ENCODE measurements at places on chromosomes 11 and 22. TPM values are rescaled to one million over a fixed set of nuclear protein-coding genes. Genes with fewer than 3 reads are reported as not detected.

- no peaks in the 10 kb centered on the region for H3K4me1 ChIP-seq
- no peak overlapping the region for H3K27ac ChIP-seq
- no peaks in the 10 kb centered on the region for H3K36me3 ChIP-seq
- peak; percentile 65 for DNase-seq
- no peaks in the 10 kb centered on the region for H3K27me3 ChIP-seq
These were observed 332.0 kb downstream of the TENM4 start for GRCh38 chr11:79108851-79109250.

GRCh38 chr22:46070215-46070802 lies 80.0 kb upstream of the PPARA start:
- H3K36me3 ChIP-seq = peaks cover 18% of the 10 kb centered on the region
- DNase-seq = no peak
- H3K27me3 ChIP-seq = no peaks in the 10 kb centered on the region

DNA sequence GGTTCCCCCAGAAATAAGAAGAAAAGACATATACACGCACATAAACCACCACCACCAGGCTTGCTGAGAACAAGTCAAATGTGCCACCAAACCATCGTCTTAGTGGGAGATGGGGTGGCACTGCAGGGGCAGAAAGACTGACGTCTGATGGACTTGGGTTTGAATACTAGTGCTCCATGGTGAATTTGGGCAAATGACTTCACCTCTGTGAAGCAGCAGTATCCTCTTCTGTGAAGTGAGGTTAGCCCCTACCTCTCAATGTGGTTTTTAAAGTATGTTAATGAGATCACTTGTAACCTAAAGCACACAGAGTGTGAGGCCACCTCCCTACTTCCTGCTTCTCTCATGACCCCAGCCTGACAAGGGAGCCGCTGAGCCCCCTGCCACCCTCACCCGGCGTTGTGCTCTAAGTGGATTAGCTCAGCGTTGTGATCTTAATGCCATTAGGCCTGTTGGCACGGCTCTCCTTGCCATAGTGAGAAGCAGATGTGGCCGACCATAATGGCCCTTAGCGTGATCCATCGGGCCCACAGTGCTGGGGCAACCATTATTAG lies 14.4 kb downstream of the ZBTB16 start:
- H3K4me1 ChIP-seq = no peaks in the 10 kb centered on the region
- no peaks in the 10 kb centered on the region for H3K36me3 ChIP-seq
- H3K27me3 ChIP-seq = no peaks in the 10 kb centered on the region
- H3K27ac ChIP-seq = no peak overlapping the region

DNA sequence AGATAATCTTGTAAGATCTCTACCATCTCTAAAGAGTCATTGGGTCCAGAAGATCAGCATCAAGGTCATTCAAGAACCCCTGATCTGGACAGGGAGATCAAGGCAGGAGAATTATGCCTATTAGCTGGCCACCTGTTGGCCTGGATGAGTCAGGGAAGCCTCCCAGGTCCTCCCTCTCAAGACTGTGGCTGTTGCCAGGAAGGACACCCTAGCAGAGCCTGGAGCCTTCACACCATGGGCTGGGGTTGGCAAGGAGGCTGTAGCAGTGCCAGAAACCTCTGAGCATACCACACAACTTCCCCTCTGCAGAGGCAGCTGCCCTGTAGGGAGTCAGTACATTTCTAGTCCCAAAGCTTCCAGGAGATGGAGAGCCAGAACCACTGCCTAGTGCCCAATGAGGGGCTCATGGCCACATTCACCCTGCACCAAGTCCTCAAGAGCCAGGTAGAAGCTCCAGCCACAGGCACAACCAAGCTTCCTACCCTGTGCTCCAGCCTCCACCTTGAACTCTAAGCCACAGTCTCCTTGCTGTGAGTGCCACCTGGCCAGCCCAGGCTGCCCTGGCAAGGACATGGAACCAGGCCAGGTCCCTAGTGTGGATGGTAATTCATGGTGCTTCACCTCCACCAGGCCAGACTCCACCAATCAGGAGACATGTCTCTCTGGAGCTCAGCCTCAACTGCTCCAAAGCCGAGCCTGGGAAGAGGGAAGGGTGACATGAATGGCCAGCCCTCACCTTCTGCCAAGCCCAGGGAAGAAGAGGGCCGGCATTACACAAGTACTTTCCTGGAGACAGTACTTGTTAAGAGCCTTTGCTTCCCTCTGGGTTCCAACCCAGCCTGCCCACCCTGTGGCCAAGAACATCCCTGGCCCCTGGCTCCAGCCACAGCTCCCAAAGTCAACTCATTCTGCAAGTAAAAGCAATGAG lies 124.3 kb downstream of the BUD13 start:
- no peak overlapping the region for H3K4me3 ChIP-seq
- no peaks in the 10 kb centered on the region for H3K36me3 ChIP-seq
- H3K27me3 ChIP-seq = no peaks in the 10 kb centered on the region
- H3K4me1 ChIP-seq = no peaks in the 10 kb centered on the region
- H3K27ac ChIP-seq = no peak overlapping the region

DNA sequence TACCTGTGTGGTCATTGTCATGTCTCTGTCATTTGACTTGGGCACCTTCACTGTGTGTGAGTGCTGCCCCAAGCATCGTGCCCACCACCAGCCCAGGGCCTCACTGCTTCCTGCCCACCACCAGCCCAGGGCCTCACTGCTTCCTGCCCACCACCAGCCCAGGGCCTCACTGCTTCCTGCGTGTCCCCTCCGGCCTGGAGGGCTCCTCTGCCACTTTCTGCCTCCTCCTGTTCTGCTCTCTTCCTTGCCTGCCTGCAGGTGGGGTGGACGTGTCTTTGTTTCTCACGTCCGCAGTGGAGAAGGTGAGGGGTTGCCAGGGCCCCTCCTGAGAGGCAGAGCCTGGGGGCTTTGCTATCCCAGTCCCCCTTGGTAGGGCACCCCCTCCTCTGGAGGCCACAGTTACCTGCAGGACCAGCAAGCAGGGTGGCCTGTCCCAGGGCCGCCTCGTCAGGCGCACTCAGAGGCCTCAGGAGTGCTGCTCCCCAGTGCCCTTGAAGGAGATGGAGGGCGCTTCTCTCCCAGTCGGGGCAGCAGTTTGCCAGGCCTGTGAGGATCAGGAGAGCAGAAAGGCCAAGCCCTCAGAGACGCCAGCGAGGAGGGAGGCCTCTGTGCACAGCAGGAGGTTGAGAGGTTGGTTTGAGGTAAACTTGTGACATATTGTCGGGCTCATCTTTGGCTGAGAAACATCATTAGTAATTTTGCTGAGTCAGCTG lies 290.7 kb downstream of the TBC1D22A start:
- no peaks in the 10 kb centered on the region for H3K36me3 ChIP-seq
- H3K27ac ChIP-seq = no peak overlapping the region
- H3K4me3 ChIP-seq = no peak overlapping the region

GRCh38 chr22:40178417-40179409 lies 988 bp downstream of the TNRC6B start:
- peak; percentile 48 for DNase-seq
- H3K27ac ChIP-seq = peak overlapping the region; percentile 80
- peaks cover 13% of the 10 kb centered on the region for H3K4me1 ChIP-seq
- H3K36me3 ChIP-seq = no peaks in the 10 kb centered on the region
- peak overlapping the region; percentile 76 for H3K4me3 ChIP-seq

THRSP gene
- total RNA-seq = under 0.01 TPM

SCUBE1 gene
- 0.51 TPM for total RNA-seq

NTM gene
- total RNA-seq = 9.2 TPM

OVCH2 gene
- not detected for total RNA-seq

FUT4 gene
- total RNA-seq = 5.1 TPM

C11orf65 gene
- 1.8 TPM for total RNA-seq

MAPK8IP2 gene
- 0.26 TPM for total RNA-seq

Data from fibroblast of lung (primary cell).